Lung (tissue), 17 donors: ENCODE measurements at places on chromosomes 5 and 9. TPM values are rescaled to one million over a fixed set of nuclear protein-coding genes. Genes with fewer than 3 reads are reported as not detected.
A peak's percentile ranks its signal among the peaks of the same experiment; 100 is the strongest.

GRCh38 chr5:151318850-151319732 is 15.5 kb upstream of the SLC36A3 start:
- H3K4me1 ChIP-seq, result no peaks in the 10 kb centered on the region
- peak; percentile 39 for DNase-seq
- no peak overlapping the region for H3K27ac ChIP-seq
- H3K36me3 ChIP-seq, result no peaks in the 10 kb centered on the region
- no peak overlapping the region for H3K4me3 ChIP-seq

- no peak for DNase-seq
- H3K4me1 ChIP-seq, result peaks cover 18% of the 10 kb centered on the region
- no peak overlapping the region for H3K27ac ChIP-seq
- H3K36me3 ChIP-seq, result no peaks in the 10 kb centered on the region
- no peaks in the 10 kb centered on the region for H3K27me3 ChIP-seq
Measured at GRCh38 chr9:110619831-110620230, 40.3 kb upstream of the SVEP1 start.

- DNase-seq, result no peak
- H3K36me3 ChIP-seq, result peaks cover 80% of the 10 kb centered on the region
- no peak overlapping the region for H3K27ac ChIP-seq
- no peak overlapping the region for H3K4me3 ChIP-seq
Measured at GRCh38 chr9:133101356-133102189, 19.5 kb downstream of the RALGDS start.

The SCGB3A2 gene
- 305 TPM for total RNA-seq

The SLC36A2 gene
- total RNA-seq, result not detected

DNA sequence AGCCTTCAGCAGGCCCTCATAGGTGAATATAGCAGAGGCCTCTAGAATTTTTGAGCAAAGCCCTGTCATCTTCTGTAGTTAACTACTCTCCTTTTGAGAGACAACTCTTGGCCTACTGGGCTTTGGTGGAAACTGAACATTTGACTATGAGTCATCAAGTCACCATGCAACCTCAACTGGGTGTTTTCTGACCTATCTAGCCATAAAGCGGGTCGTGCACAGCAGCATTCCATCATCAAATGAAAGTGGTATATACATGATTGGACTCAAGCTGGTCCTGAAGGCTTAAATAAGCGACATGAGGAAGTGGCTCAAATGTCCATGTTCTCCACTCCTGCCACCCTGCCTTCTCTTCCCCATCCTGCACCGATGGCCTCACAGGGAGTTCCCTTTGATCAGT is 1115.5 kb downstream of the TAF11L14 start:
- DNase-seq, result no peak
- H3K4me3 ChIP-seq, result no peak overlapping the region

DNA sequence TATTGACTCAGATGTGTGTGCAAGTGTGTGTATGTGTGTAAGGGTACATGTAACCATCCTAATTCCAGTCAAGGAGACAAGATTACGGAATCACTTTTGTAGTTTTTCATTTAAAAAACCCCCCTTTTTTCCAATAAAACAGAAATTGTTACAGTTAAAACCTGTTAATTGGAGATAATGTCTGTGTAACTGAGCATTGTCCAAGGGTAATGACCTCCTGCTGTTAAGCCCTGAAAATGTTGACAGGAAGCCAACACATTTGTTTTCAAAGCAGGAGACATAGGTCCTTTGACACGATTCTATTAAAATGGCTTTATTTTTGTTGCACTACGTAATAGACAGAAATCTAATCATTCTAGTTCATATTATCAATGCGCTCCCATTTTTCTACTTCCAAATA is 457.3 kb upstream of the ARRDC3 start:
- DNase-seq, result no peak
- no peaks in the 10 kb centered on the region for H3K36me3 ChIP-seq
- no peaks in the 10 kb centered on the region for H3K4me1 ChIP-seq
- H3K27me3 ChIP-seq, result no peaks in the 10 kb centered on the region
- H3K27ac ChIP-seq, result no peak overlapping the region
